ENCODE measurements at places on chromosomes 1 and 21. TPM values are rescaled to one million over a fixed set of nuclear protein-coding genes. Genes with fewer than 3 reads are reported as not detected.

Gene METTL18
- total RNA-seq: 6.5 TPM

Gene OR2M5
- not detected for total RNA-seq

Gene PRAMEF10
- not detected for total RNA-seq

Gene PRAMEF2
- total RNA-seq: not detected

Gene FCRL2
- total RNA-seq: not detected

Gene NBPF6
- not detected for total RNA-seq

Gene IFFO2
- total RNA-seq: 15.5 TPM

Gene APOBEC4
- total RNA-seq: not detected

Gene SCAMP3
- 33.7 TPM for total RNA-seq
